ENCODE measurements at places on chromosomes 6 and 20.

DNA sequence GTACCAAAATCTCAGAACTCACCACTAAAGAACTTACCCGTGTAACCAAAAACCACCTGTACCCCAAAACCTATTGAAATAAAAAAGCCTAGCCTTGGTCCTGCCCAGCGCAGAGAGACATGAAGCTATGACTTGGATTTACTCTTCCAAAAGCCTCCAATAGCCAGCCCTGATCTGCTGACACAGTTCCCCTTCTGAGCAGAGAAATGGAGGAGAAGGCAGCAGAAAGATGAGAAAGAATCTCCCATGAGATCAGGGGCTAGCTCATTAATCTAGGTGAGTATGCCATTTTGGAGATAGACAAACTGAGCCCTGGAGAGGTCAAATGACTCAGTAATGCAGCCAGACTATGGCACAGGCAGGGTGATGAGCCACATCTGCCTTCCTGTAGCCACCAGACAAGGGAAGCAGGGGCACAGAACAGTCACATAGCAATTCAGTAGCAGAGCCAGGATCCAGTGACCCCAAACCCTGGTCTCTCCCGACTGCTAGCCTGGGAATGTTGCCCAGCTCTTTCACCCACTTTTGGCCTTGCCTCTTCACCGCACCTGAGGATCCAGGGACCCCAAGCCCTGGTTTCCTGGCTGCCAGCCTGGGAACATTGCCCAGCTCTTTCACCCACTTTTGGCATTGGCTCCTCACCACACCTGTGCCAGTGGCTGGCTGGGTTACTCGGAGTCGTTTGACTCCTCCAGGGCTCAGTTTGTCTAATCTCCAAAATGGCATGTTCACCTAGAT lies 7.2 kb upstream of the SDCBP2 start:
- no peak for DNase-seq

DNA sequence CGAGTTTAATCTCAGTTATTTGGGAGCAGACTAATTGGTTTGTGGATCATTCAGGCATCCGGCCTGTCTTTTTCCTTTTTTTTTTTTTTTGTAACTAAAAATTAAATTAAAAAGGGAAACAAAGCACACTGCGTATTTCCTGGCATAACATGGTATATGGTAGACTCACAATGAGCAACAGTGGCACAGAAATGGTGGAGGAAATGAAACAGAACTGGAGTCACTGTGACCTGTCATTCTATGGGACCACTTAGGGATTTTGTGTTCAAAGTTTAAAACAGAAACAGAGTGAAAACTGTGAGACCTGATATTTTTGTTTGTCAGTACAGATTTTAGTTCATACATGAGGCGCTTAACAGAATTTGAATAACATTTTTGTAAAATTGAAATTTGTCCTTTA lies 4.8 kb upstream of the CD93 start:
- DNase-seq, result no peak

GRCh38 chr6:6711031-6711785 lies 122.7 kb downstream of the LY86 start:
- DNase-seq, result no peak

- DNase-seq, result no peak
Measured at GRCh38 chr6:107108201-107108890, 7.0 kb downstream of the BEND3 start.

DNA sequence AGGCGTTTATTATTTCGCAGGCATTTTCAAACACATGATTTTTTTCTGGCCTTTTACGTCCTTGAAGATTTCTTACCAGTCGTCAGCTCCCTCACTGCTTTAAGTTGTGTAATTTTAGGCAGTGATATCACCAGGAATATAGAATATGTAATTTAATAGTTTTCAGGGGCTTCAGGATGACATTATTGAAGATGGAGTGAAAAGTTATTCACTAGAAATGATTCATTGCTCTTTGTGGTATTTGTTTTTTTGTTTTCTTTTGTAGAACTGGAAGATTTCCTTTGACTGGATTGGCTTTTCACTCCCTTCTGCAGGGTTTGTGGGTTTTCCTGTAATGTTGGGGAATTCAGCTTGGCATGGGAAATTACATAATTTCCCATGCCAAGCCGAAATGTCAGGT lies 2.0 kb downstream of the LRRC1 start:
- DNase-seq, result peak; percentile 30

- peak; percentile 68 for DNase-seq
Measured at GRCh38 chr6:33746036-33746600, 587 bp downstream of the IP6K3 start.

GRCh38 chr6:43984442-43985321 lies 142.6 kb downstream of the MRPL14 start:
- DNase-seq, result no peak

GRCh38 chr20:59183751-59184150 lies 20.1 kb downstream of the ZNF831 start:
- DNase-seq, result no peak

DNA sequence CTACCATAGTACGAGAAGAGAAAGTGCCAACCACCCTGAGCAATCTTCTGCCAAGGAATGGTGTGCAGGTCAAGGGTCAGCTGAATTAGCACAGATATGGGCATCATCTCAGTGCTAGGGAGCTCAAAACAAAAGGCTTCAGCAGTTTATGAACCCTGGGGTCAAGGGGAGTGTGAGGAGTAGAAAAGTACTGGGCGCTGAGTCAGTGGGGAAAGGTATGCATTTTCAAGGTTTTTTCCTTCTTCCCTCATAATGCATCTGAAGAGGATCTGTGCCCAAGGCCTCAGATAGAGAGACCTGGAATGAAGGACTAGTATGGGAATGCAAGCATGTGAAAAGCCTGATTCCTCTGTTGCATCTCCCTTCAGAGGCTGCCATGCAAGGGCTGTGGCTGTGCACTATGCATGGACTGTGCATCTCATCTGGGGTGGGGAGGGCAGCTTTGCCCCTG lies 81.7 kb downstream of the PERP start:
- no peak for DNase-seq

DNA sequence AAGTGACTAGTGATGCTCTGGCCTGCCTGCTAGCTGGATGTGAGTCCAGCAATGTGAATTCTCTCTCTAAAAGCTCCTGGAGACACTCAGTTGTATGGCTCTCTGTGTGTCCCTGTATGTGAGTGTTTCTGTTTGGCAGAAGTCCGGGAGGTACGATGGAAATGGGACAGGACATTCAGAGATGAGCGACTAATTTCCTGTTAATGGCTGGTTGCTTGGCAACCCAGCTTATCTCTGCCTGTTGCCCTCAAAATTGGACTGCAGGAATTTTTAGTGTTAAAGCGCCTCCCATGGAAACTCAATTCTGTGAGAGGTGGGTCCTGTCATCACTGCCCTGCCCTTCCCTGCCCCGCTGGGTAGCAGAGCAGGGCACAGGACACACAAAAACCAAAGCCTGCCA lies 136.8 kb upstream of the LRFN2 start:
- DNase-seq, result peak; percentile 75

DNA sequence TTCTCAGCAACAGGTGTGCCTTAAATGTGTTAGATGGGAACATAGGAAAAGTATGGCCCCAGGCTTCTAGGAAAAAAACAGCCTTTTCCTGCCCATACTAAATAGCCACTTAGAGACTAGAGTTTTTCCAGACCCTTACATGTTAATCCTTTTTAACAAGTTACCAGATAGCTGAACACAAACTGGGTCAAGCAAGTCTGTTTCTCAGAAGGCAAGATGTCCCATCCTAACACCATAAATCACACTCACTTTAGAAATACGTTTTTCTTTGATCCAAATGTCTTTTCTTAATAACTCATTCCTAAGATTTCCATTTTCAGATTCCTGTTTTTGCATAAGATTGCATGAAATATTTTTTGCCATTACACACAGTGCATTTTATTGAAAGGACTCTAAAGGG lies 241.3 kb downstream of the KCNQ5 start:
- no peak for DNase-seq

DNA sequence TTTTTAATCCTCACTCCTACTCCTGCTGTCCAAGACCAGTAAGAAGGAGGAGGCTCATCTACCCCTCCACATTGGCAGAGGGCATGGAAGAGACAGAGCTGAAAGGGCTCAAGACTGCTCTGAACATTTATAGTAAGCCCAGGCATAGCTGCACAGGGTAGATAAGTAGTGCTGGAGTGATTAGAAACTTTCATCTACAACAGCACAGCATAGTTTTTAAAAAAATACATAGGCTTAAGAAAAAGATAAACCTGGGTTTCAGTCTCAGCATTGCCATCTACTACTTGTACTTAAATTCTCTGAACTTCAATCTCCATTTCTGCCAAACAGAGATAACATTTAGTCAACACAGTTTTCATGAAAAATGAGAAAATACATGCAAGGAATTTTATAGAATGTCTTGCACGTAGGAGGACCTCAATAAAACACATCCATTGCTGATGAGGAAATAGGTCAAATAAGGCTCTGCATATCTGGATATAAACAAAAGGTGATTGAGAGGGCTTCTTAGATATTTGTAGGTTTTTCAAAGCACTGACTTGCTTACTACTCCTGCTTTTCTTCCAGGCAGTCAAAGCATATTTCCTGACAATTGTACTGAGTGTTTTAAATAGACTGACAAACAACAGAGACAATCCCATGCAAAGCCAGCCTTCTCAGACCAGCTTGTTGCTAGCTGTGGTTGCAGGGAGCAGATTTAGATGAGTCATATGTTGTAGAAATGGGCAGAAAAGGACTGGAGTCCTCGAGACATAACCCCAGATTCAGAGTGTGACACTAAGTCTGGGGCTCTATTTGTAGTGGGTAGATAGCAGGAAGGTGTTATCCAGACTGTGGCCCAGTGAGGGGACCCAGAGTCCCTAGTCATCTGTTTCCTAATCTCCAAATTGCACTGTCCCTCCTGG lies 107.4 kb upstream of the TAB2 start:
- peak; percentile 54 for DNase-seq

DNA sequence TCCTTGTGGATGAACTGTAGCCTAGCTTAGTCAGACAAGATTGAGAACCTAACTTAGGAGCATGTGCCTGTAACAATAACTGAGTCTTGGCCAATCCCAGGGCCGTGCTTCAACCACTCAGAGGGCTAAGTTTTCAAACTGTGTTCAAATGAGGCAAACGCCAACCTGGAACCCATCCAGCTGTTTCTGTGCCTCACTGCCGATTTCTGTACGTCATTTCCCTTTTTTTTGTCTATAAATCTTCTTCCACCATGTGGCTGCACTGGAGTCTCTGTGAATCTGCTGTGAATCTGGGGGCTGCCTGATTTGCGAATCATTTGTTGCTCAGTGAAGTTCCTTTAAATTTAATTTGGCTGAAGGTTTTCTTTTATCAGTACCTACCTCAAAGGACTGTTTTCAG lies 115.0 kb upstream of the CHD6 start:
- peak; percentile 2 for DNase-seq

GRCh38 chr6:83202031-83202430 lies 8.9 kb downstream of the RWDD2A start:
- no peak for DNase-seq

DNA sequence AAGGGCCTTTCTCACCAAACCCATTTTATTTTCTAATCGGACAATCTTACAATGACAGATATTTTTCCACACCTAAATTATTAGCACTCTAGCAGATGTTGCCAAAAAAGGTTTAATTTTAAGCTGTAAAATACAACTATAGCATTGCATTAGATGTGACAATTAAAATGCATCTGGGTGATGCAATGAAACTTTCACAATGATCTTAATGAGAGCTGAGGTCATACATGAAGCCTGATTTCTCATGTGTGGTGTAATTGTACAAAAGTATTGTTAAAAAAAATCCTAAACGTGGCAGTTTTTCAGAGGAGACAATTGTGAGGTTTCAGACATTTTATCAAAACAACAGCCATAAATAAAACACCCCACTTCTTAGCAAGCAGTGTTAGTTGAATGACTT lies 606.0 kb downstream of the HDGFL1 start:
- DNase-seq, result no peak

GRCh38 chr20:60627751-60628565 lies 624.1 kb upstream of the CDH4 start:
- no peak for DNase-seq

GRCh38 chr6:7484666-7485065 lies 56.8 kb upstream of the DSP start:
- DNase-seq, result no peak

GRCh38 chr20:55964790-55965189 lies 40.5 kb downstream of the CBLN4 start:
- no peak for DNase-seq

GRCh38 chr20:37396416-37397075 lies 50.6 kb downstream of the SRC start:
- DNase-seq, result no peak

DNA sequence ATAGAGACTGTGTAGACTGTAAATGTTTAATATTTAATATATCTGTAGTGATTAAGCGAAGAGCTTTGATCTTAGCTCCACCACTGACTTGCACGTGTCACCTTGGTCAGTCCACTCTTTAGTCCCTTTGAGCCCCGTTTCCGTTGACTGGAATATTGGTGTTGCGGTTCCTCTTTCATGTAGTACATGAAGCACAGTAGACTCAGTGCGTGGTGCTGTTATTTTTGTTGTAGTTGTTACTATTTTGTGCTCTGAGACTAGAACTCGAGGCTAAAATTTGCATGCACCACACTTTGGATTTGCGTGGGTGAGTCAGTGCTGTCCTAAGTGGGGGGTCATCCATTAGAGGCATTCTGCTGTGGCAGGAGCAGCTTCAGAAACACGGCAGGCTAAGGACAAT lies 291.4 kb downstream of the QKI start:
- DNase-seq, result no peak

- DNase-seq, result no peak
Measured at GRCh38 chr6:140985679-140986275, 1146.9 kb upstream of the GJE1 start.

GRCh38 chr6:52341561-52342260 lies 20.2 kb upstream of the PAQR8 start:
- no peak for DNase-seq

DNA sequence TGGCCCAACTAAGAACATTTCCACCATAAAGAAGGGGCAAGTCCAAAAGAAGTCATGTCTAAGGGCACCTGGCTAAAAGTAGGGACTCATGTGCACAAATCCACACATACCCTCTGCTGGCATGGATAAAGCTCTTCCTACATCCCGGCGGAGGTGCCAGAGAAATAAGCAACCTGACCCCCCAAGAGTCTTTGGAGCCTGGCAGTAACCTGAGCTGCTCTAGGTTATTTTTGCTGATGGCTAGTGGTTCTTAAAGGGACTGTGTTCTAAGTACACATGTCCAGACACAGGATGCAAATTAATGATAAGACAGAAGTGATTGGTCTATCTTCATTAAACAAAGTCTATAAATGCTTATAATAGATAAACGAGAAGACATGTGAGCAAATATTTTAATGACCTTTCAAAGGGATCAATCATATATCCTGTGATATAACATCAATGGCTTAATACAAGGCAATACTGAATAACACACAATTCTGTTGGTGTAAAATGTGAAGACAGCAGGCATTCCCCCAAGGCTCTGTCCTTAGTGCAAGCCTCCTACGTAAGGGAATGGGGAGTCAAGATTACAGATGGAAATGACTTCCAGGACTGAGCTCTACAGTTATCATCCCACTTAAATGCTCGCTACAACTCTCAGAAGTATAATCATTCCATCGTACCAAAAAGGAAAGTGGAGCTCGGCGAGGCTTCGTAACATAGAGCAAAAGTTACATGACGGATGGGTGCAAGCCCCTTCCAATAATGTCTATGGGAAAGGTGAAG lies 52.5 kb downstream of the HIVEP2 start:
- no peak for DNase-seq
